ENCODE measurements at places on chromosomes 6 and 20.

- DNase-seq = no peak
These were observed 106.3 kb downstream of the GFRAL start for GRCh38 chr6:55433446-55434130.

DNA sequence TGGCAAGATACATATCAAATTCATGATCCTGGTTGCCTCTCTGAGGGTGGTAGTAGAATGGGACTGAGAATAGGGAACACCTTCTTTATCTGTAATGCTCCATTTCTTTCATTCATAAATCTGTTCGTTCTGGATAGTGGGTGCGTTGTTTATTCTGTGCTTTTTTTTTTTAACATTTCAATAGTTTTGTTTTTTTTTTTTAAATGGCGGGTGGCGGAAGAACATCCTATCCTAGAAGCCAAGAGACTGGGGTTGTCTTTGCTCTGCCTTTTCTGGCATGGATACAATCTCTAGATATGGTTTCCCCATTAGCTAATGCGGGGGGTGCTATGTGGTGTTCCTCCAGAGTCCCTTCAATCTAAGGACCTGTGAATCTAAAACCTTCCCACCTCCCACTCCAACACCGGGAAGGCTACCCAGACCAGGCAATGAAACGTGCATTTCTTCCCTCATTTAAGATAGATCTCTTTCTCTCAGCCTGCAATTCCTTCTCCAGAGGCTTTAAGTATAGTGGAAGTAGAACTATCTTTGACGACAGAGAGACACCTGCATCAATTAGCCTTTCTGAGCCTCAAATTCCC lies 883 bp upstream of the CCDC28A start:
- DNase-seq = peak; percentile 12

DNA sequence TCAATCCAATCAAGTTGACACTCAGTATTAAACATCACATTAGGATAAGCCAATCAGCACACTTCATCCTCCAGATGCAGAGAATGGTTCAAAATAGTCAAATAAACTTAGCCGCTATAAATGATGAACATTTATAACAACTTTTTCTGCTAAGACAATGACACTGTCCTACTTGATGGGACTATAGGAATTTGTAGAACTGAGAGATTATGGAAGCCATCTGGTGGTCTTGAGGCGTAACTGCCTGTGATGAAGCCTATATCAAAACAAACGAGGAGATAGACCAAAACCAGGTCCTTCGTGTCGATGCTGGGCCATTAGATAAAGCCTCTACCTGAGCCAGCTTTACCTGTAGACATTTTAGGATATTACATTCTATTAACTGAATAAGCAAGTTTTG lies 631.1 kb downstream of the COL12A1 start:
- peak; percentile 12 for DNase-seq

GRCh38 chr6:72381076-72381475 lies 240.8 kb upstream of the KCNQ5 start:
- DNase-seq = no peak

DNA sequence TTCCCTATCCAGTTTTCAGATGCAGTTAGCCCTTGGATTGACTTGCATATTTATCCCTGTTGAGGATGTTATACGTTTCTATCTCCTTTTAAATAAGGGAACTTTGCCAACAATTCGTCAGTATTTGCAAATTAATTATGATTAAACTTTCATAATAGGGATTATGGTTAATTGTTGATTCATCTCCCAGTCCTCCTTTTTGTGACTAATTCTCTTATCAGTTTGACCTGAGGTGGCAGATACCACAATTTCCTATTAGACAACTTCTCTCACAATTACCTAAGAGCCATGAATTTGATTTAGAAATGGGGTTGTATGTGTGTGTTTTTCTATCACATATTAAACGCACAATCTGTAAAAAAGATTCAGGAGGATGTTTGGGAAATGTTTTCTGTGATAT lies 172.9 kb downstream of the LAMA2 start:
- DNase-seq = peak; percentile 14

GRCh38 chr20:13041574-13042457 lies 33.0 kb downstream of the SPTLC3 start:
- peak; percentile 11 for DNase-seq

DNA sequence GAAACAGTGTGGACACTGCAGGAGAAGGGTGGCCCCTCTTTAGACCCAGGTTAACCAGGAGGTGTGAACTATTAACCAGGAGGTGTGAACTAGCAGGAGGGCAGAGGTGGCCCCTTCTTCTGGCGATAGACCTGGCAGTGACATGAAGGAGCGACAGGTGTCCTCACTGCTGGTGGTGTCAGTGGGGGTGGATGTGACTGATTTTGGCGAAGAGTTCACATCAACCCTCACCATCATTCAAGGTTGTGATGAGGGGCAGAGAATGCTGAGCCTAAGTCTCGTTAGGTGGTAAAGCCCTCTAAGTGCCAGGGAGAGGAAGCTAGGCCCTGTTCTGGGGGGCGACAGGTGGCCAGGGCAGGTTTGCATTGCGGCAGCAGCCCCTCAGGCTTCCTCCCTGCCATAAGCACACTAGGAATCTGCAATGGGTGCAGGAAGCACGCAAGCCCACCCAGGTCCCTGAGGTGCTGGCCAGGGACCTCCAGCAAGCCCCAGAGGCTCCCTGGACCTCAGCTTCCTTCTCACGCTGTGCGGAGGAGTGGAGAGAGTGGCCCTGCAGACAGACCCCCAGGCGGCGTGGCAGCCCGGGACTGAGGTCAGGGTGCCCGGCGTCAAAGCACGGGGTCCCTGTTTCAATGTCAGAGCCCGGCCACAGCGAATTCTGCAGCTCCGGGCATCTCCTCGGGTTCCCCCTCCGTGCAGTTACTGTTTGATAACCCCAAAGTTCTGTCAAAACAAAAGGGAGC lies 13.7 kb downstream of the NPEPL1 start:
- DNase-seq = no peak

GRCh38 chr20:25011831-25012241 lies 19.3 kb upstream of the APMAP start:
- DNase-seq = no peak

- no peak for DNase-seq
These were observed 339.8 kb downstream of the ESR1 start for GRCh38 chr6:152147269-152147668.

GRCh38 chr20:44896583-44896982 lies 11.1 kb downstream of the YWHAB start:
- DNase-seq = no peak

DNA sequence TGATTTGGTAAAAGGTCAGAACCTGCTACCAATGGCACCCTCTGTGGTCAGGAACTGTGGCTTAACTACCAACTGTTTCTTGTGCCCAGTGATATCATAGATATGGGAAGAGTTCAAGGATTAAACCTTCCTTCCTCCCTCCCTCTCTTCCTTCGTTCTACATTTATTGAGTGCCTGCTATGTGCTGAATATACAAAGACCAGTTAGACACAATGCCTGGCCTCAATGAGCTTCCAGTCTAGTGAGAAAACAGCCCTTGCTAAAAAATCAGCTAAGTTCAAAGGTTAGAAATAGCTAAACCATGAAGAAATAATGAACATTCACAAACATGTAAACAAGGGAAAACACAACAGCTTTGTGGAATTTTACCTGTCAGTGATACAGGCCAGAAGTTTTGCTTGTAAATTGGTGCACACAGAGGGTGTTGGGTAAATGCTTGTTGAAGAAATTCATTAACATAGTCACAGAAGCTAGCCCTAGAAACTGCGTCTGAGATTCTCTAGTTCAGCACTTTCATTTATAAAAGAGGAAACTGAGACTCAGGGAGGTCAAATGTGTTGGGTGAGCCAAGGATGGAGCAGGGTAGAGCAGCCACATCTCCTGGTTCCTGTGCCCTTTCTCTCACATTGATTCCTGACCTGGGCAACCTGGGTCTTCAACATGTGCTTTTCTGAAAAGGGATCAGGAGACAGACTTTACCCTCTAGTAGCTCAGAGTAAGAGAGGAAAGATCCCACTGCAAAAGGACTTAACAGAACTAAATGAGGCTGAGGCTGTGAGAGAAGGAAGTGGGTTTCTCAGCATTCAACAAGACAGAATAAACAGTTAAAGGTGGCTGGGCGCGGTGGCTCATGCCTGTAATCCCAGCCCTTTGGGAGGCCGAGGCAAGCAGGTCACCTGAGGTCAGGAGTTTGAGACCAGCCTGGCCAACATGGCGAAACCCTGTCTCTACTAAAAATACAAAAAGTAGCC lies 14.4 kb upstream of the FOXO3 start:
- no peak for DNase-seq

DNA sequence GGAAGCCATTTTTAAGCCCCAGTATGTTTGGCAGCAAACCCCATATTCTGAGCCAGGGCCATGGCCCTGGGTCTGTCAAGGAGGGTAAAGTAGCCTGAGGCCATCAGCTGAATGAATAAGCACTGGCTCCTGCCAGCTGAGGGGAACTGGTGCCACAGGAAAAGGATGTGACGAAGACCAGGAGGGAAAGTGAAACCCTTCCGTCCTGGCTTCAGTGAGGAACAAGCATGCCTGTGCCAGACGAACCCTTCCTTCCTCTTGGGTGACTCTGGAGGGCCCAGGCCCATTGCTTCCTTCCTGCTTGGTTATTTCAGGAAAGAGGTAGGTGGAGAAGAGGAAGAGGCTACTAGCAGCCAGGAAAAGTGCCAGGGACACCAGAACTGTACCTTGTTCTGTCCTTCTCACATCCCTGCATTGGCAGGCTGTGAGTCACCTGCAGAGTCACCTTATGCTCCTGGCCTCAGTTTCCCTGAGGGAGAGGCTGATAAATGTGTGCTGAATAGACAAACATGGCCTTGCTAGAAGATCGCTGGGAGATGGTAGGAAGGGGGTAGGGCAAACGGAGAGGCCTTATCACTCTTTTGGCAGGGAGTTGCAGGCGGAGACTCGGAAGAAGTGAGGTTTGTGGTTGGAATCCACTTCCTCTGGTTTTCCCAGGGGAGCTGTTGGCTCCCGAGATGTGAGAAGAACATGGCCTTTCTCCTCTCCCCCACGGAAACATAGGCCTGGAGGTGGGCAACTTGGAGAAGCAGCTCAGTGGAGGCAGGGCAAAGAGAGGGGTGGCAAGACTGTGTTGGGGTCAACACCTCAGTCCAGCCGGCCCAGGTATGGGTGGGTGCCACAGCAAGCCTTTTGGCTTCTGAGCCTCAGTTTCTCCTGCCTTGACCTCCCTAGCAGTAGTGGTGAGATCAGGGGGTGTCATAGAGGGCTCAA lies 37.4 kb downstream of the COX4I2 start:
- DNase-seq = peak; percentile 96

- no peak for DNase-seq
These were observed 160.3 kb upstream of the CDYL start for GRCh38 chr6:4615891-4616290.

DNA sequence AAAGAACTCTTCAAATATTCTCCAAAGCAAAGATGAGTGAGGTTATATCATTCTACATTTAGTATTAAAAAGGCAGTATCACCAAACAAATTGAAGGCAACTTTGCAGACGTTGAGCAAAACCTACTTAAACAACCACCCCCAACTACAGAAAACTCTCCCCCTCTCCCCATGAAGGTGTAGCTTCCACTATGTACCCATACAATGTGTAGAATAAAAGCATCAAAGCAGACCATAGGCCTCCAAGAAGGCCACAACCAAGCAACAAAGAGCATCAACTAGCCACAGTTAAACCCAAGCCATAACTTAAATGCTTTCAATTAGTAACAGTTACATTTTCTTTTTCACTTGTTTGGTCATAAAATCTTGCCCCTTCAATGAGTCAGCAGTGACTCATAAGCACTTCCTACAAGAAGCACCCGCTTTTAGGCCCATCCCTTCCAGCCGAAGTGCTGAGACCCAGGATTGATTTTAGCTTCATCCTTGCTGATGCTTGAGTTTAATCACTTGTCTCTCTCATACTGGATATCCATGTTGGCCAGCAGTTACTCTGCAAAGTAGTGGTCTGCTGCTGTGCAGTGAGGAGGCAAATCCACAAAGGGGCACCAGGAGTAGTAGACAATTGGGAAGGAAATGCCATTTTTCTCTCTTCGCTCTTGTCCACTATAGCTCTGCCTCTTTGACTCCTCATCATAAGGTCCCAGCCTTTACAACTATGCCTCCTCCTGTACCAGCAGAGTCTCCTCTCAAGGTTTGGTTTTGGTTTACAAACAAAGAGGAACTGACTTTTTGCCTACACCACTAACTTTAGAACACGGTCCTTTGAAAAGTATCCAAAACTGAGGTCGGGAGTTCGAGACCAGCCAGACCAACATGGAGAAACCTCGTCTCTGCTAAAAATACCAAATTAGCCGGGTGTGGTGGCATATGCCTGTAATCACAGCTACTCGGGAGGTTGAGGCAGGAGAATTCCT lies 8.4 kb upstream of the NUP153 start:
- peak; percentile 92 for DNase-seq

DNA sequence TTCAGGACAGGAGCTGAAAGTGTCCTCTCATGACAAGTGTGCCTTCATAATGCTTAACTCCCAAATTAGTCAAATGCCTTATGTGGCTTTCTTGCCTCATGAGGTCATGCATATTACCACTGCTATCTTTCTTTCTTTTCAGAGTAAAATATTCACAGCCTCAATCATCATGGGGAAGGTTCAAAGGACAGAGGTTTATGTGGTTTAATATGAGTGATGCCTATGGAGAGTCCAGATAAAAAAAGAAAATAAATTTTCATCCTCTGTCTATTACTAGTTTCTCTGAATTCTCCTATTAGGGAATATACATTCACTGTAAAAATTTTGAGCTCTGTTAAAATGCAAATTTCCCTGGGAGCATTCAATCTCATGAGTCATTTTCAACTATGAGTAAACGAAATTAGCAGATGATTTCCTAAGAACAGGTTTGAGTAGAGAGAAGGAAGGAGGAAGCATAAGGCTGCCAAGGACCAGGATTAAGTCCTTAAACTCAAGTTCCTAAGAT lies 396.9 kb upstream of the ADGRB3 start:
- peak; percentile 45 for DNase-seq

DNA sequence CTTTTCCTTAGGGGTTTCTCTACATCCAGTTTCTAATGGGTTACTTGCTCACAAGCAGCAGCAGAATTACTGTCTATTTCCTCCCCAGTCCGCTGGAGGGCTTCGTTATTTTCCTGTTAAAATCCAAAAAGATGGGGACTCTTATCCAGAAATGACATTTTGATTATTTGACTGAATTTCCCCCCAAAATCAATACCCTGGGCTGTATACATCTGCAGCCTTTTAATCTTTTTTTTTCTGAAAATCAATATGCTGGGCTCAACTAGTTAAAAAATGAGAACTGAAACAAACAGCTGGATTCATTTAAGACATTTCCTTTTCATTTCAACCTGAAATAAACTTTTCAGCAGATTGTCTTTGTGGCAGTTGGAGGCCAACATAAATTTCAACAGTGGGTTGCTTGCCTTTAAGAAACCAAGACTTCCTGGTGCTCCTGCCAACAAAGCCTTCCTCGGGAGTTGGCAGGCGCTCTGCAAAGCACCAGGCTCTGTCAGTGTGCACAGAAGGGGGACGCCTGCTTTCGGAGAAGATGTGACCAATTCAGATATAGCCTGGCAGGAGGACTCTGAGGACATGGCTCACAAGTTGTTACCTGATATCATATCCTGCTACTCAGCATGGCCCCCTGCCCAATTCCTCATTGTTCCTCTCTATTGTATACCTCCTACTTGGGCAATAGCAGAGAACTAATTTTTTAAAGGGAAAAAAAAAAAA lies 204.7 kb upstream of the ARG1 start:
- DNase-seq = no peak

- no peak for DNase-seq
These were observed 36.8 kb downstream of the SASH1 start for GRCh38 chr6:148379481-148379880.

Data from A172 (cell line).